NCI-H187 treated with DMSO at 0.1 percent for 48 hours (cell line): ENCODE measurements at places on chromosomes 7 and 10.

DNA sequence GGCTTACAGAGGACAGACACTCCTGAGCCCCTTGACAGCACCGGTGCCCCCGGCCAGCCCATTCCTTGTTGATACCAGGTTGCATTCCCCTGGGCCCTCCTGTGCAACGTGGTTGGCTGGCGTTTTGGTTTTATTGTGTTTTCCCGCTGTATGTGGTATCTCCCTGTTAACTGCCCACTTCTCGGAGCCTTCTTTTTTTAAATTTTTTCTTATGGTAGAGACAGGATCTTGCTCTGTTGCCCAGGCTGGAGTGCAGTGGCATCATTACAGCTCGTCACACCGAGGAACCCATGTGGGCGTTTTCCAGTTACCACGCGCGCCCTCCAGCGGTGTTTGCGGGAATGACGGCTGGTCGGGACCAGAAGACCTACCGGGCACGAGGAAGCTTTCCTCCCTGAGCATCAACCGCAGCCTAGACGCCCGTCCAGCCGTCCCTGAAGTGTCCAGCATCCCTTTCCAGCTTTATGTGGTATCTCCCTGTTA lies 16.9 kb upstream of the ZFAND2A start:
- DNase-seq: no peak

DNA sequence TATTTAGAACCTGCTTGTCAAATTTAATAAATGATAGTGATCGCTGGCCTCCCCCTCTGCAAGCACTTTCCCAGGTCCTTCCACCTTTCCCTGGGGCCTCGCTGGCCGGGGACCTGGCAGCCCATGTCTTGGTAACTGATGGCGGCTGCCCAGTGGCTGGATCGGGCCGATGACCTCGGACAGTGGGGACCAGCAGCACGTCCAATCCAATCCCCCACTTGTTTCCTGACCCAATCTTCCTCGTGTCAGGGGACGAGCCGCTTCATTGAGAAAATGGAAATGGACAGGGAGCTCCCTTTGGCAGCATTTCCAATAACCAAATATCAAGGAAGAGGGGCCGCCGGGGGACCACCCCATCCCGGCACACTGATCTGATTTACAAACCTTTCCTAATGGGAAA lies 17.2 kb downstream of the EBF3 start:
- DNase-seq: no peak

DNA sequence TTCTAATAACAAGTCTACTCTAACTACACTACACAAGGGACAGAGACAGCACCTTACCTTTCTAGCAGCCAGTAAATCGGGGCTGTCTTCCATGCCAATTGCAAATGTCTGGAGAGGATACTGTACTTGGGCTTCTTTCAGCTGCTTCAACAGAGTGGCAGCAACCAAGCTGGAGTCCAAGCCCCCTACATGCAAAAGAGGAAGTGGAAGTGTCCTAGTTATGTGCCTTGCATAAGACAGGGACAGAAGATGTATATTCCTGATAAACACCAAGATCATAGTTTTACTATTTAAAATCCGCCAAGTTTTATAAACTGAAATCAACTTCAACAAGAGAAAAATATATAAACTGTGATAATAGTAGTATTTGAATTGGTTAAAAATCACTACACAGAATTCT lies 14.0 kb downstream of the ASNS start:
- DNase-seq: no peak

GRCh38 chr10:93749218-93749799 lies 8.4 kb upstream of the LGI1 start:
- peak; percentile 16 for DNase-seq

DNA sequence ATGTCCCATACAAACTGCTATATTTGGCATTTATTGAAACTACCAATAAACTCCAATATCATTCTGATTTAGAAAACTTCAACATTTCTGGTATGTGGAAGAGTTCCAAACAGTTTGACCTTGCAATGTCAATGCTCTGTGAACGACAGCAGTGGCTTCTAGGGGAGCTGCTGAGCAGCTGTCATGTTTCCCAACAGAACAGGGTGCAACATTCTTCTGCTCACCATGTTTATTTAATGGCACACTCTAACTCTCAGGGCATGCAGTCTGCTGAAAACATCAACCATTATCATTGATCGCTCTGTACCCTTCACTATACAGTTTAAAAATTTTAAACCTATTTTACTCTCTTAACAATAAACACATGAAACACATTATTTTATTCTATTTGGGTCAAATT lies 25.9 kb downstream of the LMOD2 start:
- DNase-seq: no peak

DNA sequence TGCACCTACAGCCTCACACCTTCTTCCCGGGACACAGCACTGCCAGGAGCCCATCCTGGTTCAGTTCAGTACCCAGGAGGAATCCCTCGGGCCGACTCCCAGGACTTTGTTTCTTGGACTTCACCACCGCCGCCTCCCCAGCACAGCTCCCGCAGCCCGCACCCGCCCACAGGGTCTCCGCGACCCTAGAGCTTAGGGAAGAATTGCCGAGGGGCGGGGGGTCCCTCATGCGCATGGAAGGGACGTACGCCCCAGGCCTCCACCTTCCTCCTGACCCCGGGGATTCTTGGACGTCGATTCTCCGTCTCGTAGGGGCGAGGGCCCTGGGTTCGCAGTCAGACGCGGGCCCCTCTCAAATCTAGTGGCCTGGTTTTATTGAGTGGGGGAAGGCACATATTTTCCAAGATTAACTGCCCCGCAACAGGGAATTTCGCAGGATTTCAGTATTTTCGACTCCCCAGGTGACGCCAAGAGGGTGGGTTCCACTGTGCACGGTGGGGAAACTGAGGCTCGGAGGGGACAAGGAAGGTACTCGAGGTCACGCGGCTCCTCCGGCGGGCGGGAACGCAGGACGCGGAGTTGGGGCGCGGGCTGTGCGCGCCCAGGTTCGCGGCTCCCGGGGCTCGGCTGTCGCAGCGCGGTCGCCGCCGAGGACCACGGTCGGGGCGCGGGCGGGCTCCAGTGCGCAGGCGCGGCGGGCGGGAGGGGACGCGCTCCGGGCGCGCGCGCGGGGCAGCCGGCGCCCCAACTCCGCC lies at the start of gene ADCY1:
TSS of gene ADCY1 (plus strand) at position 708 of the 755 bp plus-strand sequence. CDS start 176 bp downstream, outside the sequence.
- no peak for DNase-seq

DNA sequence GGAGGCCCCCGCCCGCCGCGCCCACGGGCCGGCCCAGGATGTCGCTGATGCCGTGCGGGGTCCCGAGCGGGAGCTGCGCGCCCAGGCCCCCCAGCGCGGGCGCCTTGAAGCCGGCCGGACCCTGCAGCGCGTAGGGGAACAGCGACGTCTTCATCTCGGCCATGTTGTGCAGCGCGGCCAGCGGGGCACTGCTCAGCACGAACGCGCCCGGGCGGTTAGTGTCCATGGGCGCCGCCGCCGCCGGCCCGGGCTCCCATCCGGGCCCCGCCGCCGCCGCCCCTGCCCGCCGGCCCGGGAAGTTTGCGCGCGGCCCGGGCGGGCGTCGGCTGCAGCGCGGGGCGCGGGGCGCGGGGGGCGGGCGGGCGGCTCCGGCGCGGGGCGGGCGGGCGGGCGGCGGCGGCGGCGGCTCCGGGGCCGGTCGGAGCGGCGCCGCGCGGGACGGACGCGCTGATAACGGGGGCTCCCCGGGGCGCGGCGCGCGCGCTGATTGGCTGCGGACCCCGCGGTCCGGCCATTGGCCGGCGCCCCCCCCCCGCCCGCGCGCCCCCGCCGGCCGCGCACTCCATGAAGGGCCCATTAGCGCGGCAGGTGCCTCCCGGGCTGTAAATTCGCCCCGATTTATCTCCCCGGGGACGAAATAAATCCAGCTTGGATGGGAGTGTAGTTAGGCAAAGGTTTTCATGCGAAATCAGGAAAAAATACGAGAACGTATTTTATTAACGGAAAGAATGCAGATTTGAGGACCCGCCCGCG lies at the start of gene NKX6-2:
TSS of gene NKX6-2 (minus strand) at position 425 of the 753 bp plus-strand sequence. CDS start at position 226, 199 bp downstream.
- no peak for DNase-seq

GRCh38 chr7:71912476-71912875 lies 499.7 kb downstream of the CALN1 start:
- DNase-seq: no peak

DNA sequence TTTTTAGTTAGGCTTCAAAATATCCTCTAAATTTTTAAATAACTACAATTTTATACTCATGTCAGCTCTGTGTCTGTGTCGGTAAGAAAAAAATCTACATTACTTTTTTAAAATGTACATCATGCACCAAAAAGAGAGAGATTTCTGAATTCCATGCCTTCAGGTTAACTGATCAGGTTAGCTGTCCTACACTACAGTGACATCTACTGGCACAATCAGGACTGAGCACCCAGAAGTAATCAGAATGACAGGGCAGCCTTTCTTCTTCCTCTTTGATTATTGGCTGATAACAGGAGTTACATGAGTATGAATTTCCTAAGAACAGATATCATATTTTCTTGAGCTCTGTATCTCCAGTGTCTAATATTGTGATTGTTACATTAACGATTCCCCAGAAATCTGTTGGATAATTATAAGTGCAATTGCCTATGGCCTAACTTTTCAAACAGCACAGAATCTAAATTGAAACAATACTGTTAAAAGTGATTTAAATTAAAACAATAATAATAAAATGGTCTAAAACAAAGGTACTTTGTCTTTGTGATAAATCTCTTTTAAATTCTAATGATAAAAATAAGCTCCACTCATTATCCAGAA lies 41.8 kb upstream of the HYCC1 start:
- DNase-seq: no peak

GRCh38 chr10:570628-571163 lies 118.8 kb downstream of the DIP2C start:
- no peak for DNase-seq

DNA sequence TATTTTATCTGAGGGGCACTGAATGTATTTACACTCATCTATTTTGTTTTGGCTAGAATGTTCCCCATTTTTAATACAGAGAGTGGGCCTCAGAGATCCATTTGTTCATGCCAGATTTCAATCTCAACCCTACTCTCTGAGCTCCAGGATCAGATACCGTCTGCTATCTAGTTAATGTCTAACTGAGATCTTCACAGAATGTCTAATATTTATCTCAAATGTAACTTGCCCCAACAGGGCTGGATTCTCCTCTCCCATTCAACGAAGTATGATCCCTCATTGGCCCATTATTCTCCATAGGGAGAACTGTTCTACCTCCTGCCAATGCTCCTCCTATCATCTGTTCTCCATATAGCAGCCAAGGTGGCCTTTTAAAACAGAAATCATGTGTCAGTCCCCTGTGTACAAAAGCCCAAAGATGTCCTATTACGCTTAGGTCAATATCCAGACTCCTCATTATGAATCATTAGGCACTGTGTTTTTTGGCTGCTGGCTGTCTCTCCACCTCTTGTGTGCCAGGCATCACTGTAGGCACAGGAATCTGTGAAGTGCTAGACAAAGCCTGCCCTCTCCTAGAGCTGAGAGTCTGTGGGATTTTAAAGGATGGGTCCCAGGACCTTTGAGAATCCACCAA lies 169.3 kb upstream of the AGK start:
- no peak for DNase-seq

GRCh38 chr10:5529702-5530411 lies 5.1 kb downstream of the CALML3 start:
- DNase-seq: no peak

DNA sequence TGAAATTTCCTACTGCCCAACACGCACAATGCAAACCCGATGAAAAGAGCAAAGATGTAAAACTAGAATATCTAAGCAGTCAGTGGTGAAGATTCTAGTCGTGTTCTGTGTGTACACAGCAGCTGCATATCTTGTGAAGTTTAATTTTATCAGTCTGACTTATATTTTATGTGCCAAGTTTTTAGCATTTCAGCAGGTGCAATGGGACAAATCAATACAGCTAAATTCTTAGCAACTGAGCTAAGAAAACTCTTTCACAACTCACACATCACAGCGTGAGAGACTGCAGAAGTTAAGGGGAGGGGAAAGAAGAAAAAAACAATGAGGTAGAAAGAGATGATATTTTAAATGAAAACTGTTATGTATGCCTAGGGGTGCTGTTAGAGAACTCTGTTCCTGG lies 164.9 kb upstream of the NEBL start:
- DNase-seq: no peak

DNA sequence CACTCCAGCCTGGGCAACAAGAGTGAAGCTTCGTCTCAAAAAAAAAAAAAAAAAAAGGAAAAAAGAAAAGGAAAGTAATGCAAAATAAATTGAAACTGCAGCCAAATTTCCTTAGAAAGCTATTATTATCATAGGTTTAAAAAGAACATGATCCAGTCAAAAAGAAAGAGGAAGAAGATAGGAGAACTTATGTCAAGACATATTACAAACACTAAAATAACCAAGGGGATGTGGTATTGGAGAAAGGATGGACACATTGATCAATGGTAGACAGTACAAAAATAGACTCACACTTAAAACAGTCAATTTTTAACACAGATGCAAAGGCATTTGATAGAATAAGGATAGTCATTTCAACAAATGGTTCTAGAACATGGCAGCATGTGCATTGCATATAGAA lies 27.3 kb upstream of the PFKP start:
- DNase-seq: no peak

- DNase-seq: no peak
These were observed 30.6 kb downstream of the NET1 start for GRCh38 chr10:5442990-5443370.

GRCh38 chr10:71567006-71567405 lies 152.6 kb downstream of the C10orf105 start:
- DNase-seq: no peak

GRCh38 chr10:70391654-70392053 lies 9.2 kb upstream of the LRRC20 start:
- no peak for DNase-seq

DNA sequence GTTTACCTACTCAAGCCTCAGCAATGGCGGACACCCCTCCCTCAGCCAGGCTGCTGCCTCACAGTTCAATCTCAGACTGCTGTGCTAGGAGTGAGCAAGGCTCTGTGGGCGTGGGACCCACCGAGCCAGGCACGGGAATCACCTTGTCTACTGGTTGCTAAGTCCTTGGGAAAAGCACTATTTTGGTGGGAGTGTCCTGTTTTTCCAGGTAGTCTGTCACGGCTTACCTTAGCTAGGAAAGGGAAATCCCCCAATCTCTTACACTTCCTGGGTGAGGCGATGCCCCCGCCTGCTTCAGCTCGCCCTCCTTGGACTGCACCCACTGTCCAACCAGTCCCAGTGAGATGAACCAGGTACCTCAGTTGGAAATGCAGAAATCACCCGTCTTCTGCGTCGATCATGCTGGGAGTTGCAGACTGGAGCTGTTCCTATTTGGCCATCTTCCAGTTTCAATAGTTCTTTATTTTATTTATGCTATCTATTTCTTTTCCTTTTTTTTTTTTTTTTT lies at the start of gene HYAL4:
TSS of gene HYAL4 (plus strand) at position 458 of the 508 bp plus-strand sequence. CDS start 23,105 bp downstream, outside the sequence.
- DNase-seq: no peak

GRCh38 chr10:60167050-60167449 lies 222.6 kb downstream of the ANK3 start:
- no peak for DNase-seq
